ENCODE measurements at places on chromosomes 1 and 21.

- no peak for DNase-seq
These were observed 17.9 kb upstream of the ATP6V1G3 start for GRCh38 chr1:198558402-198558801.

- no peak for DNase-seq
These were observed 313.2 kb downstream of the OLFM3 start for GRCh38 chr1:101683561-101683960.

GRCh38 chr1:10613340-10613739 is 138.6 kb downstream of the PEX14 start:
- DNase-seq = no peak

- DNase-seq = no peak
These were observed 274.8 kb upstream of the RUNX1 start for GRCh38 chr21:35323947-35324346.

DNA sequence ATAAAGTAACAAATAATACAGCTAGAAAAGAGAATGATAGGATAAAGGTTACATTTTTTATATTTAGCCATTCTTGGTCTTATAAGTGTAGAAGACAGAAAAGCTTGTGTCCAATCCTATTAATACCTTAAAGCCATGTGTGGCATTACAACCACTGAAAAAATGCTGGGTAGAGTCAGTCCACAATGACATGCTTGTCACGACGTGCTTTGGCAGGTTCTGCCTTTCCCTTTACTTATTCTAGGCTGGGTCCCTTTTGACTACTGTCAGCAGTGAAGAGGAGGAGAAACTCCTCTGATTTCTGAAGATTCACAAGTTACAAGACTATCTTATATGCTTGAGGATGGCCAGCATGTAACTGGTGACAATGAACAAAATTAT is 14.6 kb upstream of the AIM2 start:
- no peak for DNase-seq

Measured in kidney (tissue), 22 donors.